NCI-H1105 treated with DMSO at 0.1 percent for 48 hours (cell line): ENCODE measurements at places on chromosomes 11 and 22.
A peak's percentile ranks its signal among the peaks of the same experiment; 100 is the strongest.

- peak; percentile 88 for DNase-seq
Observed at GRCh38 chr11:134331354-134332188, at the start of gene GLB1L2. Gene GLB1L2 (plus strand): TSS chr11:134331988. CDS start chr11:134332062, 74 bp downstream.

GRCh38 chr11:91926965-91927364, 297.7 kb upstream of the FAT3 start:
- DNase-seq = no peak

GRCh38 chr11:109112821-109113280, 309.1 kb upstream of the C11orf87 start:
- peak; percentile 78 for DNase-seq

- no peak for DNase-seq
Observed at GRCh38 chr11:76657187-76658170, 13.1 kb downstream of the LRRC32 start.

- no peak for DNase-seq
Observed at GRCh38 chr11:111793863-111794262, 27.7 kb upstream of the PPP2R1B start.

DNA sequence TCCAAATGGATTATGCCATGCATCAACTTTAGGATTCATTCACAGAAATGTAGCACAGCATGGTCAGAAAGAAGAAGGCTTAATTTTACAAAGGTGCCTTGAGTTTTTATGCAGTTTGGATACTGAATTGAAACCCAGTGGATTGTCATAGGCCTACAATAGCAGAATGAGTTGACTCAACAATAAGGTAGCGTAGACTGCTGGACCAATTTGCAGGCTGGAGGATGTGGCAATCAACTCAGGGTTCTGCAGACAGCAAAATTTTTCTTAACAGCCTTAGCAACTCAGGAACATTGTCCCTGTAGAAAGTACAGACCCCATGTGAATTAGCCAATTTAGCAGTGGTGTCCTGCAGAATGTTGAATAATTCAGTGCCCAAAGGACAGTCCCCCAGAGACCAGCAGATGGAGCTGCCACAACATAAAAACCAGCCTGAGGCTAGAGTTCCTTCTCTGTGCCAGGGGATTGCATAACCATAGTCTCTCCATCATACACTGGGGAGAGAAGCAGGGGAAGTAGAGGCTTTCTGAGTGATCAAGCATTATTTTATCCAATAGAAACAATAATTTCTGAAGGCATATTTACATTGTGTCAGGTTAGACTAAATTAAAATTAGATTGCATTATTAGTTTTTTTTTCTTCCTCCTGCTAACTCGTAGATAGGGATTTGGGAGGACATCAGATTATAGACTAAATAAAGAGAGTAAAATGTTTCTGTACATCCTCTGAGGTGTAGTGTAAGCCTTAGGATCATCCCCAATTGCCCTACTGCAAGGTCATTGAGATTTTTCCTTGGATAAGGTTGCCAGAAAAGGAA, 20.3 kb upstream of the MRPL17 start:
- DNase-seq = peak; percentile 24

DNA sequence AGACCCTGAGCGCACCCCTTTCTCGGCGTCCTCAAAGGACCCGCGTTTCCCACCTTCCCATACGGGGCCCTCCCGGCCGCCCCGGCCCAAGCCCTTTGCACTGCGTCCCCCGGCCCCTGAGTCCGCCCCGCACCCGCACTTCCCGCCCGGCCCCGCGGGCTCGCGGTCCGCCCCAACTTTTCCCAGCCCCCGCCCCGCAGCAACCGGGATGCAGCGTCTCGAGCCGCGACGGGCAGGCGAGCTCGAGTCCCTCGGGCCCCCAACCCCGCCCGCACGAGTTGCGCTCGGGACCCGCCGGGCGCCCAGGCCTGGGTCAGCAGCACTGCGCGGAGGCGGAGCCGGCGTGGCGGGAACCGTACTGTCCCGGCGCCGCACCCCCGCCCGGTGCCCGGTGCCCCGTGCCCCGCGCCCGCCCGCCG, 371 bp downstream of the SMCO4 start:
- no peak for DNase-seq

DNA sequence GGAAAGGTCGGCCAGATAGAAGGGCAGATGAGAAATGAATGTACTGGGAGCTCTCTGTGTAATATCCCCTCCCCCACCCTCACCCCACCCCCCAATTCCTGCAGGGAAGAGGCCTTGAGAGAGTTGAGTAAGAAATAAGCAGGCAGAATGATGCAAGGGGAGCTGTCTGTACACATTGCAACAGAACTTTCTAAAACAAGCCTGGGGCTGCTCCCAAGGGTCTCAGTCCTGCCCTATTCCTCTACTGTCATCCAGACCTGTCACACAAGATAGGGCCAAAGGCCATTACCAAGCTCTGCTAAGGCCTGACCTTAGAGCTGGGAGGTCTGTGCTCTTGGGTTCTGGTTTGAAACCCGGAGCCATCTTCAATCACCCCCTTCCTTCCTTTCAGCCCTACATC, 5.7 kb upstream of the DGAT2 start:
- DNase-seq = no peak

GRCh38 chr22:36475341-36475740, 6.1 kb downstream of the TXN2 start:
- no peak for DNase-seq

GRCh38 chr11:68002938-68003845, 705 bp downstream of the UNC93B1 start:
- peak; percentile 35 for DNase-seq

GRCh38 chr11:130550984-130551383, 102.5 kb downstream of the ADAMTS15 start:
- DNase-seq = no peak

DNA sequence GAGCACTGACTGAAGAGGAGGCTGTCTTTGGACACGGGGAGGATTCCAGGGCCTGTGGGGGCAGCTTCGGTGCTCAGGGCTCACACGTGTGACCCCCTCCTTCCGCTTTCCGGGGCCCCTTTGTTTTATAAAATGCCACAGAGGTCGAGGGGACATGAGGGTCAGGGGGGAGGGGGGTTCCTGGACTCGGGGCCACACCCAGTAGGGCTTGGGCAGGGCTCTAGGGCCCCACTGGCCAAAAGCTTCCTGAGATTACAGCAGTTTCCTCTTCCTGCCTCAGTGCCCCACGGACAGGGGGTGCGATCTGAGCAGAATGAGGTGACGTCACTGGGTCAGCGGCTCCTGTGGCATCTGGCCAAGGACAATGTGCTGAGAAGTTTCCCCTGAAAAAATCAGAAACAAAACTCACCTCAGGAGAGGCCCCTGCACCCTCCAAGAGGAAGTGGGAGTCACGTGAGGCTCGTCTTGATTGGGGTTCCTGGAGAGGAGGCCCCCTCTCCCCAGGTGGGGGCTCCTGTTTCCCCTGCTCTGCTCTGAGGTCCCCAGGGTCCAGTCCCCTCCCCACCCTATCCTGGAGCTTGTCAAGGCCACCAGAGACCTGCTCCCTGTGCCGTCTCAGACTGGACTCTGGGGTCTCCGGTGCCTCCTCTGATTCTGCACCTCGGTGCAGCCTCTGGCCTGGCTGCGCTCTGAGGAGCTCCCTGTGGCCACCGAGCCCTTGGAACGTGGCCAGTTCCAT, 6.4 kb upstream of the IFITM3 start:
- no peak for DNase-seq

DNA sequence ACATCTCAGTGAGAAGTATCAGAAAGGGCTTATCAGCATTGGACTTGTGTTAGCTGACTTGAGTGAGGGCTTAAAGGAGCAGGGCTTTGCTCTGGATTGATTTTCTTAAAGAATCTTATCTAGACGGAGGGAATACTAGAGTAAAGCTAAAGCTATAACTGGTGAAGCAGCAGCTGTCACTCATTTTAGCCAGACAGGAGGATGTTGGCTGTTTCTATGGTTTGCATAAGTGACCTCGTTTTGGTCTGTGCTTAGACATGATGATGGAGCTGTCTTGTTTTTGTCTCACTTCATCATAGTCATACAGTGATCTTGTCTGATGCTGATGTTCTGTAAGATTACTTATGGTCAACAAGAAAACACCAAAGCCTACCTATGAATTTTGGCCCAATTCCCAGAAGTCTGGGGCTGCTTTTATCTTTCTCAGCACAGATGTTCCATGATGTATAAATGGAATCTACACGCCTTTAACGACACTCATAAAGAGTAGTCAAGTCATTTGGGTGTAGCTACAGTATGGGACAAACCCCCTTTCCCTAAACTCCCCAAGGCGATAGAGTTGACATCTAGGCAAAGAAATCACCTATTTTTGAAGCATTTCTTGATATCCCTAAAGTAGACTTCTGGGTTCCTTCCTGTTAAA, 77.5 kb upstream of the UCP3 start:
- peak; percentile 8 for DNase-seq

DNA sequence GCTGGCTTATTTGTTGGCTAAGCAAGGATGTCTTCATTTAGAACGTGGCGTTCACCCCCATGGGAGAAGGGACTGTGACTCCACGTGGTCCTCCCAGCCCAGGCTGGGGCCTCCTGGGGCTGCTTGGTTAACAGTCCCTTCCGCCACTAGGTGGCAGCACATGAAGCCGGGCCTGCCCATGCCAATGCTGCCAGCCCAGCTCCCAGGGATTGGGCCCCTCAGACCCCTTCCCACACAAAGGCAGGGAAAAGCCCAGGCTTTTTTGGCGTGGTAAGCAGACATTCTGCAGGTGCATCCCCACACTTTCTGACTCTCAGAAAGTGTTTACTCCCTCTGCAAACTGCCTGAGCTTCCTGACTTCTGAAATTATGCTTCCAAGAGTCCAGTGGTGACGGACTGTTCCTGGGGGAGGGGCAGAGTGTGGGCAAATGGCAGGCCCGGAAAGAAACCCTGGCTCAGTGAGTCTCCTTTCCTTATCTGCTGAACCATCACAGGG, 3.1 kb downstream of the CBX6 start:
- peak; percentile 56 for DNase-seq
